Adipocyte (in vitro differentiated cells): ENCODE measurements at places on chromosomes 1 and 21.

GRCh38 chr1:94698356-94698755 lies 121.8 kb upstream of the SLC44A3 start:
- DNase-seq = peak; percentile 17

DNA sequence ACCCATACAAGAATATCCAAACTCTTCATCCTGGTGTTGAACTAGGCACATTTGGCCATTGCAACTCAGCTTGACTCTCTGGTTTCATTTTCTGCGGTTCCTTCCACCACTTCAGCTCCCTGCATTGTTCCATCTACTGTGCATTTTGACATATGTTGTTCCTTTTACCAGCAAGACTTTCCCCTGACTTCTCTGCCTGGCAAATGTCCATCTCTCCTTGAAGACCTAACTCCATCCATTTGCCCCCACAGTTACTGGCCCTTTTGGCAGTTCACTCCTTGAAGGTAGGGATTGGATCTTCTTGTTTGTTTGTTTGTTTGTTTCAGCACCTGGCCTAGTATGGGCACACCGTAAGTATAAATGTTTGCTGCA lies 8.7 kb downstream of the PADI2 start:
- no peak for DNase-seq

DNA sequence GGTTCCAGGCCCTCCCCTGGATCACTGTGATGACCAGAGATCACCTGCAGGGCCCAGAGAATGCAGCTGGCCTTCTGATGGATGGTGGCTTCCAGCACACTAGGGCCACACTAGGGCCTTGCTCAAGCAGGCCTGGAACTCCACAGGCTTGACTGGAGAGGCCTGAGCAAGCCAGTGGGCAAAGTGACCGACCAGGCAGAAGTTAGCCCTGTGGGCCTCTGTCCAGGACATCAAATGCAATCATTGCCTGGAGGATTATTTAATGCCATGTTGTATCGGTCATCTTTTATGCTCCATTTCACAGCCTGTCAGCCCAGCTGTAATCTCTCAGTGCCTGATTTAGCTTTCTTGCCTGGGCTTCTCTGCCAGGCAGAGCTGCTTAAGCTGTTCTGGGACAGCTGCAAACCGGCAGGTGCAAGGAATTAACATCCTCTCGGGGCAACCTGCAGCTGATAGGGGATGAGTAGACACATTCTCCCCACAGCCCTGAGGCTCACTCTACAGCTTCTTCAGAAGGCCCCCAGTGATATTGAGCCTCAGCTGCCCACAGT lies 17.7 kb downstream of the NENF start:
- peak; percentile 35 for DNase-seq

GRCh38 chr21:18403735-18404450 lies at the start of gene TMPRSS15:
Gene TMPRSS15 (minus strand): TSS chr21:18403785. CDS start chr21:18403622, 163 bp downstream.
- no peak for DNase-seq

DNA sequence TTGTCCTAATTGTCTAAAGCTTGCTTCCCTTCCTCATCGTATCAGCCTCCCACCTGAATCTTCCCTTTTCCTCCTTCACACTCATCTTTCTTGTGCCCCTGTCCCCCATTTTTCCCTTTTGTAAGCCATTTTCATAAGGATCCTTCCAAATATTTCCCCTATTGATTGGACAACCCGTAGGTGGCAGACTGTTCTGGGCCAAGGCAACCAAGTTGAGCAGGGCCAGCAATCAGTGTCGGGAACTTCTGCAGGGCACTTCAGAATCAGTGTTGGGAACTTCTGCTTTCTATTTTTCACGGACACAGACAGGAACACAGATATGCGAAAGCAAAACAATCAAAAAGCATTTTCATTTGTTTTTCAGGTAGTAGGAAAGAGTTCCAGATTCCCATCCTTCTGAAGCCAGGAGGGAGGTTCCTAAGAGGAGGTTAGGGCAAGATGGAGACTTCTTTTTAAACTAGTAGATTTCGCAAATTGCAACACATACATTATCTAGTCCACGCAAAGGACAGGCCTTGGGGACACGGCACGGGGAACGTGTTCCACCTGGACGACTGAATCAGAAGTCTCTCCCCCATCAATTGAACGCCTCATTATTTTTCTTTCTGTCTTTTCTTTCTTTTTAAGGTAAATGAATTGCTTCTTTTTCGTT lies 691 bp upstream of the MPZL1 start:
- DNase-seq = peak; percentile 70

GRCh38 chr1:160755911-160756848 lies 17.1 kb downstream of the SLAMF7 start:
- no peak for DNase-seq

- DNase-seq = no peak
These were observed 11.8 kb upstream of the ARHGEF2 start for GRCh38 chr1:155990005-155990739.

- DNase-seq = no peak
These were observed 25.7 kb downstream of the WARS2 start for GRCh38 chr1:119114786-119115185.

- no peak for DNase-seq
These were observed 392.7 kb downstream of the SMYD3 start for GRCh38 chr1:246114369-246114768.

DNA sequence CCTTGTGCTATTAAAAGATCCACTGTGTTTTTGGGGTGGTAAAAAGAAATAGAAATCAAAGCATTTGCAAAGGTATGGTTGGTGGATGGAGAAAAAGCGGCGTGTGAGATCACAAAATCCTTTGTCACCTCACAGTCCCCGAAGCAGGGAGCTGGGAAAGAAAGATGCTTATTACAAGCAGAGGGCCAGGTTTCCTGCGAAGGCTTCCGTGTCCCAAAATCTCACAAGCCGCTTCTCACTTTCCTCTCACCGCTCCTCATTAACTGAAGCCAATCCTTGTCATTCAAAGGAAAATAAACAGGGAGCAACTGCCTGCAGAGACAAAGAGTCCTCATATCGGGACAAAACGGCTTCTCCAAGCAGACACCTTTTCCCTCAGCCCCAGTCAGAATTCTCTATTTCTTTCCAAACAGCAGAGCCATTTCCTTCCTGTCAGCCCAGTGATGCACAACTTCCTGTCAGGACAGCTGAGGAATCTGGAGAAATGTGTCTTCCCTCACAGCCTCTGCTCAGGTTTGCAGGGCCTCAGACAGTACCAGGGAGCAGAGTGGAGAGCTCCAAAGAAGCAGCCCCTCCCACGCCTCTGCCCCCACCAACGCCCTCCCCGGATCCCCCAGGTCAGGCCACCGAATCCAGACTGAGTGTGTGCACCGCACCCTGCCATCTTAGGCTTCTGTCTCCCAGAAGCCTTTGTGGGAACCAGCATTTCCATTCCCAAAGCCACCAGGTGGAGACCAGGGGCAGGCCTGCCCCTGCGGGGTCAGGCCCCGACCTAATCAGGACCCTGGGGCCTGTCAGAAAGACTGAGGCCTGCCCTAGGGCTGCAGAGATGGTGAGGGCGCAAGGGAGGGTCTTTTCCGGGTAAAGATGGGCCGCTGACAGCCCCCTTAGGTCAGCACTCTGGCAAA lies 29.6 kb downstream of the KCNN3 start:
- no peak for DNase-seq

DNA sequence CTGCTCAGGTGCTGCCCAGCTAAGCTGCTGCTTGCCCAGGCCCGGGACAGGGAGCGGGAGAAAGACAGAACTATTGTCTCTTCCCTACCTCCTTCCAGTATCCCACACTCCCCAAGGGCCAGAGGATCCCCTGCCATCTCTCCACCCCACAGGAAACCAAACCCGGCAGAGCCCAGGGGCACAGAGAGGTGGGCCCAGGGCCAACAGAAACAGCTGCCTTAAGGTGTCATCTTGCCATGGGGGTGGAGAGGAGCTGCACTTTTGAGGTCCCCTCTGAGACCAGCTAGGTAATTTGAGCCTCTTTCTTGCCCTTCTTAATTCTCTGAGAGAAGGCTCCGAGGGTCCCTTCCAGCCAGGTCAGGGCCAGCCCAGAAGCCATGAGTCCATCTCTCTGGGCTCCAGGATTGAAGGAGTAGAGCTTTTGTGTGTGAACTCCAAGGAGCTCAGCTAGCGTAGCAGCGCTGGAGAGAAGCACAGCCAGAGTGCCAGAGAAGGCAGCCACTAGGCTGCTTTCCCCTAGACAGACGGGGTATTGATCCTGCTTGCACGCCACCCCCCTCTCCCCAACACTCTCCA lies 9.7 kb upstream of the GPR61 start:
- peak; percentile 39 for DNase-seq

DNA sequence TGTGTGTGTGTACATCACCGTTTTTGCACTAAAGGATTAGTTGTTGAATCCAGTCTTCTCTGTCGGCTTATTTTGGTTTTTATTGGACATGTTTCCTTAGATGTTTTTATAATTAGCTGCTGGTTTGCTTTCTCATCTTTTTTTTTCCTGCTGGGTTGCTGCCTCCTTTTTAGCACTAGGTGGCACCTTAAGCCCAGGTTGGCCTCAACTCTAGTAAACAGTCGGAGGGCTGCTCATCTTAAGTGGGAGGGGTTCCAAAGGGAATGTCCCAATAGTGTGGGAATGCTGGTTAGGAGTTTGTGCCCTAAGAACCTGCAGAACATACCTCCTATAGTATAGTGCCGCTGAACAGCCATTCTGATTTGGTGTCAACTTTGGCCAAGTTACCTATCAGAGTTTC lies 570.1 kb upstream of the CXADR start:
- peak; percentile 18 for DNase-seq

GRCh38 chr1:187326557-187326956 lies 497.8 kb downstream of the PLA2G4A start:
- no peak for DNase-seq

DNA sequence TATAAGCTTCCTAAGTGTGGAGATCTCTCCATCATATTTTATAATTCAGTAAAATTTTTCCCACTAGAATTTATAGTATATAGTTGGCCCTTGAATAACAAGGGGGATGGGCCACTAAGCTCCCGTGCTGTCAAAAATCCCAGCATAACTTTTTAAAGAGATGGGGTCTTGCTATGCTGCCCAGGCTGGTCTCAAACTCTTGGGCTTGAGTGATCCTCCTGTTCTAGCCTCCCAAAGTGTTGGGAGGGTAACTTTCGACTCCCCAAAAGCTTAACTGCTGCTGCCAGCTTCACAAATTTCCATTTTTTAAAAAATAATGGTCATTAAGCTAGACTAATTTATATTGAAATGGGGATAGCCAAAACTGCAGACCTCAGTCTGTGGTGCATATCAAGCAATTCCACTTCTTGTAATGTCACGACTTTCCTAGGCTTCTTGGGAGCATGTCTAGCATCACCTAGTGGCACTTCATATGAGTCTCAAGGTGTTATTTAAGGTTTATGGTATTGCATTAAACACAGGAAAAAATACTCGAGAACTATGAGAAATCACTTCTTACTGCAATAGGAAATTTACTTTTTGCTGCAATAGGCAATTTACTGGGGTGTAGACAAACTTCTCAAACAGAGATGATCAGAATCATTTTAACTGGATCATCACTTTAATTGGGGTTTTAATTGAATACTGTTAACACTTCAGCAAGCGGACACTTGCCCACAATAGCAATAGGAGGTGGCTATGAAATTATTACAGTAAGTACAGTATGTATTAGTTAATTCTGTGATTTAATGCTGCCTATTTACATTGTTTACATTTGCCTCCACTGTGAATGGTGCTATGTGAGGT lies 19.3 kb upstream of the ACTA1 start:
- DNase-seq = peak; percentile 15

DNA sequence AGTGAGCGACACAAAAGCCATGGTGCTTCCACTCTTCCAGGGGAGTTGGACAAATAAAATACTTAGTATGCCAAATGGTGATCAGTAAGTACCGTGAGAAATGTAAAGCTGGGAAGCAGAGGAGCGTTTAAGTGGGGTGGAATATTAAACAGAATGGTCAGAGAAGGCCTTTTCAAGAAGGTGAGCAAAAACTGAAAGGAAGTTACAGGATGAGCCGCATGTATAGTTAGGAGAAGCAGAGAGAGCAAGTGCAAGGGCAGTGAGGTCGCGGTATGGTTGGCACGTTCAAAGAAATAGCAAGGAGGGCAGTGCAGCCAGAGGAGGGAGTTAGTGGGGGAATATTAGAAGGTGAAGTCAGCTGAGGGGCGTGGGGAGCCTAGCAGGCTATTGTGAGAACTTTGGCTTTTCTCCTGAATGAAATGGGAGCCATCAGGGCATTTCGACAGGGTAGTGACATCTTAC lies 748 bp upstream of the ATP6V0B start:
- DNase-seq = no peak

- no peak for DNase-seq
These were observed 8.5 kb downstream of the COLGALT2 start for GRCh38 chr1:184028854-184029623.

- DNase-seq = peak; percentile 93
These were observed 1.1 kb downstream of the ADGRB2 start for GRCh38 chr1:31762726-31763670.

GRCh38 chr1:3312898-3313575 lies 141.4 kb upstream of the ARHGEF16 start:
- DNase-seq = peak; percentile 99

- no peak for DNase-seq
These were observed 36.7 kb downstream of the NPHP4 start for GRCh38 chr1:5955479-5955977.
